ENCODE measurements at places on chromosomes 1 and 21.

DNA sequence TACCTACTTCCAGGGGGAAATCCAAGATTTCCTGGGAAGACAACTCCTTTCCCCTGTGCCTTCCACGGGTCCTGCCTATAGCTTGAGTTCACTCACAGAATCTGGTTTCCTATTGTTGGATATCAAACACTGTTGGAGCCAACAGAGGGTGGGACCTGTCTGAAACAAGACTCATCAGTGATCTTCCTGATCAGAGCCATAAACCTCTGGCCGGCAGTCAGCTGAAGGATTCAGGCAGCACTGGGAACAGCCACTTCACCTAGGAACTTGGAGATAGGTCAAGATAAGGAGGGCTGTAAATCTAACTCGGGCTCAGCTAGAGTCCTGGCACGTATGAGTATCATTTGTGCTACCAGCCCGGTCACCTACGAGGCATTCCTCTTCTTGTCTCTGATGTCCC is 23.3 kb downstream of the SH3BP5L start:
- no peak for DNase-seq

DNA sequence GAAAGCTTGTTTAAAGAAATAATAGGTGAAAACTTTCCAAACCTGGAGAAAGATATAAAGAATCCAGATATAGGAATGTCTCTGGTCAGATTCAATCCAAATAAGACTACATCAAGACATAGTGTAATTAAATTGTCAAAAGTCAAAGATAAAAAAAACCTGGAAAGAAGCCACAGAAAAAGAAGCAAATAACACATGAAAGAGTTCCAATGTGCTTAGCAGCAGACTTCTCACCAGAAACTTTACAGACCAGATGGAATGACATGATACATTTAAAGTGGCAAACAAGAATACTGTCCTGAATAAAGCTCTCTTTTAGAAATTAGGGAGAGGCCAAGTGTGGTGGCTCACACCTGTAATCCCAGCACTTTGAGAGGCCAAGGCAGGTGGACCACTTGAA is 1039.9 kb downstream of the KCNT2 start:
- DNase-seq: no peak

DNA sequence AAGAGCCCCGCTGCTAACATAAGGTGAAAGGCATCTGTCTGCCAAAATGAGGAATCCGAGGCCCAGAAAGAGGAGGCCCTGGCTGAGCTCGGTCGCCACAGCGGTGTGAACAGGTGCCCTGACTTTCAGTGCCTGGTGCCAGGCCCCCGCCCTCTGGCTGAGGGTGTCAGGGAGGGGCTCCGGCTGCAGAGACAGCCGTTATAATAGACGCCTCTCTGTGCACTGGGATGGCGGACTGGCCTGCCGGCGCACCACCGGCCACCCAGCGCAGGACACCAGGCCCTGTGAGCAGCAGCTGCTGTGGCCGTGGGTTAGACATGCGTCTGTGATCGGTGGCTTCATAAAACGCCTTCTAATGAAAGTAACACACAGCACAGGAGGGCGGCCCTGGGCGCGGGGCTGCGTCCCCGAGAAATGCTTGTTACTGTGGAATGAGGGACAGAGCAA is 51.4 kb upstream of the ACTRT2 start:
- no peak for DNase-seq

DNA sequence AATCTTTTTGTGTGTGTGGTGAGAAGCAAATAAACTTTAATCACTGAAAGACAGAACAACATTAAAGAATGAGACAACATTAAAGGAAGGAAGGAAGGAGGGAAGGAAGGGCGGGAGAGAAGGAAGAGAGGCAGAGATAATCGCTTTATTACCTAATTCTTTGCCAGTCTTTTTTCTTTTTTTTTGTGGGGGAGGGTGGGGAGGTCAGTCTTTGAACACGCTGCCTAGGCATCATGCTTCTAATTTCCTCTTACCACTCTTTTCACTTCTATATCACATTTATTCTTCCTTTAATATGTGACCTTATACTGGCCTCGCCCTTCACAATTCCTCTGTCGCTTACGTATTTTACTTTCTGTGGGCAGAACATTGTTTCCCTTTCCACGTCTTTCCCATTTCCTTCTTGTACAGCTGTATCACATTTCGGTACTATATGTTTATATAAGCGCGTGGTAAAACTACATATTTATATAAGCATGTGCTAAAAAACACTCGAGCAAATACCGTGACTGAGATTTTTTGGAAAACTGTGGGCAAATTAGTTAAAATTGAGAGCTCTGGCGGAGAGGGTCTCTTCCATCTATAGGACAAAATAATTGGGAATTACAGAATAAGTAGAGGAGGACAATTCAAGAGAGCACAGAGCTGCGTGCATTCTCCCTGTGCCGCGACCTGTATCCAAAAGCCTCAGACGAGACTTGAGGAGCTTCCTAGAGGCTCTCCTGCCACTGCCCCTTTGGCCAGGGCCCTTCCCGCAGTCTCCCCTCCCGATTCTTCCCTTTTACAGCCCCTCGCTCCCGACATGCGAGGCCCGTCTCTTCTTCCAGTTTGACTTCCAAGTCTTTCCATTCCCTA is 823 bp upstream of the PRKAA2 start:
- DNase-seq: no peak
